Fibroblast of mammary gland (primary cell): ENCODE measurements at places on chromosomes 2 and 18.

- DNase-seq = no peak
Observed at GRCh38 chr2:38170733-38171132, 94.8 kb upstream of the CYP1B1 start.

GRCh38 chr2:105032476-105032875 lies 5.4 kb upstream of the MRPS9 start:
- no peak for DNase-seq

DNA sequence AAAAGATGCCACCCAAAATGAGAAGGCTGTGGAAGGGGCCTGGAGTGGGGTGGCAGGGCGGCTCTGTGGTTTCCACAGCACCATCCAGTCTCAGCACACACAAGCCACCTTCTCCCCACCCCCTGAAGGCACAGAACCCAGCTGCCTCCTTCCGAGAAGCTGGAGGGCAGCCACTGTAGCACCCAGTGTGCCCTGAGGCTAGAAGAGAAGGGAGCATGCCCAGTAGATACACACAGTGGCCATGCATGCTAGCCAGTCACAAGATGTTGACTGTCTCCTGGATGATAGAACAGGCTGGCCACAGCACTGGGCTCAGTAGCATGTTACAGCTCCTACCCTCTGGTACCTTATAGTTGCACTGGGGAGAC lies 148.9 kb upstream of the EPAS1 start:
- no peak for DNase-seq

- peak; percentile 57 for DNase-seq
Observed at GRCh38 chr2:176536439-176537133, 267.3 kb downstream of the MTX2 start.

DNA sequence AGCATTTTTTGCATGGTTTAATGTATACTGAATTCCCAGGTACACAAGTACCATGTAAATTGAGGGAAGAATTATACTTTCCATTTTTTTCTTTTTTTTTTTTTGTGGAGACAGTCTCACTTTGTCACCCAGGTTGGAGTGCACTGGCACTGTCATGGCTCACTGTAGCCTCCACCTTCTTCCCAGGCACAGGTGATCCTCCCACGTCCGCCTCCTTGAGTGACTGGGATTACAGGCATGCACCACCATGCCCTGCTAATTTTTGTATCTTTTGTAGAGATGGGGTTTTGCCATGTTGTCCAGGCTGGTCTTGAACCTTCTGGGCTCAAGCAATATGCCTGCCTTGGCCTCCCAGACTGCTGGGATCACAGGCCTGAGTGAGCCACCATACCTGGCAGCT lies 3.8 kb downstream of the HSPE1 start:
- no peak for DNase-seq

GRCh38 chr2:70143314-70144150 lies 47.3 kb downstream of the C2orf42 start:
- peak; percentile 45 for DNase-seq

DNA sequence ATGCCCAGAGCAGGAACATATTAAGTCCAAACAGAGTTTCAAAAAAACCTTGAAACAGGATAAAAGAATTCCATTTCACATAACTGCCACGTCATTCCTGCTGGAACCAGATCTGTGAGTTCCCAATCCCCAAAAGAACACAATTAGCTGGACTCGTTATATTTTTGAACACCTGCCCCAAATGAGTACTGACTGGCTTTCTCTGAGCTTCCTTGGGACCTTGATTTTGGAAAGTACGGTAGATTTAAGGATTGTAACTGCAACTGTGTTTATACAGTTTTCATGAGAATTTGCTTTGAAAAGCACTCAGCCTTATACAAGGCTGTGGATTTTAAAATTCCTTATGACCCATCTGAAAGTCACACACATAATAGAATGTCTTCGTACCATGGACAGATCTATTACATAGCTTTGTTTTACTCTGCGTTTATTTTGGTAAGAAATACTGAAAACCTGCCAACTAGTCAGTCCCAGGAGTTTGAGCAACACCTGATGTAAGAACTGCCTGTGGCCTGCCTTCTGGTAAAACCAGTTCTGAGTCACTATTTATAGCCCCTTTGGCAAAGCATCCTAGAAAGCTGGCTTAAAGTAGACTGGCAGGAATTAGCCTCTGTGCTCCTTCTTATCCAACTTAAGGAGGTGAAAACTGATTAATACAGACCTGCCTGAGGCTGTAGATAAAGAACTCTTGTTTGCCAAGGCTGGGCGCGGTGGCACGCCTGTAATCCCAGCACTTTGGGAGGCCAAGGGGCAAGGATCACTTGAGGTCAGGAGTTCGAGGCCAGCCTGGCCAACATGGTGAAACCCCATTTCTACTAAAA lies 48.1 kb downstream of the MERTK start:
- peak; percentile 96 for DNase-seq

DNA sequence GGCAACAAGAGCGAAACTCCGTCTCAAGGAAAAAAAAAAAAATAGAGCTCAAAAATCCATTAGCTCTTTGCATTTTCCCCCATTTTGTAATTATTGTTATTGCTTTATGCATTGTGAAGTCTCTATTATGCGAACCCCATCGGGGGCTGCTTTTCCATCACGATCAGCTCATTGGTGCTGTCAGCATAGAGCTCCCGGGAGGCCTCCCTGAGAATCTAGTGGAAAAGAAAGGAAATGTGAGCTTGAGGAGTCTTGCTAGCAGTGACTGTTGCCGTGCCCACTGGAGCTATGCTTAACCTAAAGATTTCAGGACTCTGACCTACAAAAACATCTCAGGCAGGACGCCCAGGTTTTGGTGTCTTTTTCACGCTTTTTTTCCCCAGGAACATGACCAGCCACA lies 102.6 kb upstream of the NDUFV2 start:
- DNase-seq = no peak

GRCh38 chr18:60322591-60322990 lies 50.0 kb downstream of the MC4R start:
- no peak for DNase-seq

GRCh38 chr2:151289972-151290866 lies 751 bp upstream of the NMI start:
- DNase-seq = peak; percentile 71

GRCh38 chr18:75124991-75125381 lies 84.0 kb downstream of the PTGR3 start:
- no peak for DNase-seq

DNA sequence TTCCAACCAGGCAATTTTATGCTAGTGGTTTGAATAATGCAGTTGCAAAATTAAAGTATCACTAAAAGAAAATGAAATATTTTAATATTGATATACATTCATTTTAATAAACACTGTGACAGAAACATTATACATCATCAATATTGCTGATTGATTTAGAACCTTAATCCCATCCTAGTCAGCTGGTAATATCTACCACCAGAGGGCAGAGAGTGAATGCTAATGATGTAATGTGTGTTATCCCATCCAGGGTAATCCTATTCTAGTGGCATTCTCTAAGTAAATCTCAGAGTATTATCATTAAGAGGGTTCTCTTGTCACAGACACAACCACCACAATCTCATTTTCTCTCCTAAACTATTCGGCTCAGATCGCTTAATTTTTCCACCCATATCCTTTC lies 477.4 kb downstream of the CPS1 start:
- peak; percentile 17 for DNase-seq

- no peak for DNase-seq
Observed at GRCh38 chr2:29617351-29617750, 304.0 kb downstream of the ALK start.

DNA sequence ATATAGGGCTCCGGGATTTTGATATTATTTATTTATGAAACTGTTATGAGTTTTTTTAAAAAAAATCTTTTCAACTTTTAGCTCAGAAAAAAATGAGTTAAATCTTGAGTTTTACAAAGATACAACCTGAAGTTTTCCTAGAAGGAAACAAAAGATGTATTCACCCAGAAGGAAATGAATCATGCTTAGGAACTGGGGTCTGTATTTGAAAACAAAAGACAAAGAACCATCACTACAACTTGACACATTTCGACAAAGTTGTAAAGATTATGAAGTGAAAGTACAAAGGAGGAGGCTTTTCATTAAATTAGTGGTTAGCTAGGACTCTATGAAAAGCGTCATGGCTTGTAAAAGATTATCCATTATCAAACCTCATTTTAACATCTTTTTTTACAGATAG lies 143.3 kb downstream of the PDE1A start:
- no peak for DNase-seq

DNA sequence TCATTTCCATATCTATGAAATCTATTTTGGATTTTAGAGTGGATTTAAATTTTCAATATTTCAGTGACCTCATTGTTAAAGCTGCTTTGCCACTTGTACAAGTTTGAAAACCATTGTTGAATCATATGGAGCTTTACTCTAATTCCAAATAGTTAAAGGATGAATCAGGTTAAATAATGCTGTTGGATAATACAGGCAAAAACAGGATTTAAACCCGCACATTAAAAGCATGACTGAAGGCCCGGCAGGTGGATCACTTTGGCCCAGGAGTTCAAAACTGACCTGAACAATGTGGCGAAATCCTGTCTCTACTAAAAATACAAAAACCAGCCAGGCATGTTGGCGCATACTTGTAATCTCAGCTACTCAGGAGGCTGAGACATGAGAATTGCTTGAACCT lies 68.3 kb downstream of the RIF1 start:
- DNase-seq = peak; percentile 38

- peak; percentile 71 for DNase-seq
Observed at GRCh38 chr2:42513252-42513918, 19.6 kb upstream of the KCNG3 start.

GRCh38 chr18:12656938-12657683 lies 796 bp downstream of the SPIRE1 start:
- peak; percentile 33 for DNase-seq

DNA sequence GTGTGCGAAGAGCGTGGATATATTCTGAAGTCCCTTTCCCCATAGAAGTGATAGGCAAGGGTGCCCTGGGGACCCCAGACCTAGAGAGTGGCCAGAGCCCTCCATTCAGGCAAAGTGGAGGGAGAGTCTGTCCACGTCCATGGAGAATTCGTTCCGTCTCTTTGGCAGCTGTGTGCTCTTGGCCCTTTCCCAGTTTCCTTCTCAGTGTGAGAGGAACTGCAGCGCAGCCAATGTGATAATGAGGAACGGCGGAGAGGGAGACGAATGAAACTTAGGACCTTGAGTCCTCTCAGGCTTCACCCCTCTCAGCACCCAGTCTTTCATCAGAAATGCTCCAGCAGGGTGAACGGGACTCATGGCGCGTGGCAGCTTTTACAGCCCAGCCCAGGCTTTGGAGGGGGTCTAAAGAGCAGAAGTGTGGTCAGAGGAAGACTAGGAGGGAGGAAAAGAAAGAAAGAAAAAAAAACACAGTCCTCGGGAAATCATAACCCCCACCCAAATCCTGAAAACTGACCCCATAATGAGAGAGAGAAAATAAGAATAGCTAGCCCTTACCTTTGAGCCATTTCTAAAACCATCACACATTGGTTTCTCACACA lies 95.0 kb upstream of the RIOK3 start:
- DNase-seq = no peak

GRCh38 chr2:187916799-187917198 lies 362.6 kb upstream of the TFPI start:
- DNase-seq = no peak

DNA sequence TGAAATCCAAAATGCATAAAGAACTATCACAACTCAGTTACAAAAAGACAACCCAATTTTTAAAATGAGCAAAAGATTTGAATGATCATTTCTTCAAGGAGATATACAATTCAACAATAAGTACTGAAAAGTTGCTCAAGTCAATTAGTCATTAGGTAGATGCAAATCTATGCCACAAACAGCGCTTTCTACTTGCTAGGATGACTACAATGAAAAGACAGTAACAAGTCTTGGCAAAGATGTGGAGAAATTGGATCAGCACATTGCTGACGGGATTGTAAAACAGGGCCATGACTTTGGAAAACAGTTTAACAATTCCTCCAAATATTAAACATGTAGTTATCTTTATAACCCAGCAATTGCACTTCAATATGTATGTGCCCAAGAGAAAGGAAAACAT lies 166.3 kb upstream of the MC4R start:
- no peak for DNase-seq

GRCh38 chr2:71166812-71167211 lies 36.4 kb downstream of the MPHOSPH10 start:
- DNase-seq = peak; percentile 35

DNA sequence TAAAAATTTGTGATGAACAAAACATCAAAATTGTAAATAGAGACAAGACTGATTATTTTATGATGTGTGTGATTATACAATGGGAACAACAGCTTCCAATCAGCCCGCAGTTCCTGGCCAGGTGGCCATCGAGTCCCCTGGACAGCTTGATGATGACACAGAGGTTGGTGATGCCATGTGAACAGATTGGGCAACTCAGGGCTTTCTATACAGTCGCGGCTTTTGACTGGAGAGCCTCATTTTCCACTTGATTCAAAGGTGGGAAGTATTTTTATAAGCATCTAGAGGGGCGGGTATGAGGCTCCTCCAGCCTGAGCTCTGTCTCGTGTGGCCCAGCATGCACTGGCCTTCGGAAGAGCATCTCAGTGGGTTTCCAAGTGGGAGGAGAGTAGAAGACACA lies 14.9 kb upstream of the HPCAL1 start:
- DNase-seq = no peak

- peak; percentile 82 for DNase-seq
Observed at GRCh38 chr2:105114551-105114950, 76.7 kb downstream of the MRPS9 start.

DNA sequence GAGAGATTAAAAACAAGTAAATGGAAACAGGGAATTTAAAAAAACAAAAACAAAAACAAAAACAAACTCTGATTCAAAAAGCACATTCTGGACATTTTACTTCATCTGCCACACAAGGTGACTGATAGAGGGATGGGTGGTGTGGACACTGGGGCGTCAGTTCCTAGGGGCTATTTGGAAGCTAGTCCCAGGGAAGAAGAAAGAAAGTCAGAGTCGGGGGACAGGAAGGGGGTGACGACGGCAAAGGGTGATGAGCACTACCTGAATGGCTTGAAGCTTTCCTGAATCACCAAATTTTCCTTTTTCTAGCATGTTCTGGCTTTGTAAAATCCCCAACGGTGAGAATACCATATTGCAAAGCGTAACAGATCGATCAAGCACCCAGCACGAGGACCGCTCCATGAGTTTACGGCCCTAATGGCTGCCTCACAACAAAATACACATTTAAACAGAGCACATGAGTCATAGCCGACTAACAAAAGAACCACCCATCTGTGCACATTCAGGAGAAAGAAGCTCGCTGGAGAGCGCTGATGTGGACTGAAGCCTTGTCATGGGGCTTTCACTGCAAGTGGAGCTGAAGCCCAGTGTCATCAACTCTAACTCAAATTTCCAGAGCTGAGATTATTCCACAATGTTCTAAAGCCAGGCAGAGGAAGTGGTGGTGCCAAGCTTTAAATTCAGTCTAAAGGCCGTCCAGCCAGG lies 178.9 kb downstream of the LNPK start:
- DNase-seq = peak; percentile 38
